ENCODE measurements at places on chromosomes 6 and 20. TPM values are rescaled to one million over a fixed set of nuclear protein-coding genes. Genes with fewer than 3 reads are reported as not detected.

- no peak for DNase-seq
Observed at GRCh38 chr6:82588020-82588419, 224.4 kb downstream of the TPBG start.

DNA sequence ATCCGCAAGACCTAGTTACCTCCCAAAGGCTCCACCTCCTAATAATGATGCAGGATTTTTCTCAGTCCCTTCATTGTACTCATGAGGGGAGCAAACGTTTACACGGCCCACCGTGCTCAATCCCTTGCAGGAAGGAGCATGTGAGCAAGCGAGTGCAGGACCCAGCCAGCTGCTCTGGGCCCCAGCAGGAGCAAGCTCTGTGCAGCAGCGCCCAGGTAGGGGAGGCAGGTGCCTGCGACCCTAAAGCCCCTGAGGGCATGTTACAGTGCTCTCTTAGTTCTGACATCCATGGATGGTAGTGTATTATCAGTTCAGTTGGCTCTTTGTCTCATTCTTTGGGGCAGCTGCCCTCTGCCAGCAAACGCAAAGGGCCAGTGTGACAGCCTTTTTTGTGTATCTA is 143.4 kb downstream of the TBXT start:
- no peak for DNase-seq

DNA sequence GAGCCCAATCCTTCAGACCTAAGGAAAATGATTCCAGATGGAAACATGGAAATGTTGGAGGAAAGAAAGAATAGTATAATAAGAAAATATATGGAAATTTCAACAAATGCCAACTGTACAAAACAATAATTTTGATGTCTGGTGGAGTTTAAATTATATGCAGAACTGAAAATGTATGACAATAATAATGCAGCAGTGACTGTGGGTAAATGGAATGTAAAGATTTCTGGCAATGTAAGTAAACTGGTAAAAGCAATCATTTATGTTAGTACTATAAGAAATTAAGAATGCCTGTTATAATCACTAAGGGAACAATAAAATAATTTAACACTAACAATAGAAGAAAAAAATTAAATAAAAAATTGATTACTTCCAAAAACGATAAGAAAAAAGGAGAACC is 89.0 kb downstream of the EDN1 start:
- no peak for DNase-seq

- no peak for DNase-seq
Observed at GRCh38 chr20:819680-820322, 13.7 kb upstream of the FAM110A start.

GRCh38 chr6:136579800-136580199 is 29.6 kb upstream of the MAP7 start:
- no peak for DNase-seq

- no peak for DNase-seq
Observed at GRCh38 chr6:123854201-123854600, 50.5 kb downstream of the NKAIN2 start.

- no peak for DNase-seq
Observed at GRCh38 chr20:2380601-2381000, at the start of gene TGM6. TGM6 (plus strand) TSS chr20:2380901; CDS start chr20:2380969, 68 bp downstream.

GRCh38 chr20:17854307-17854903 is 114.2 kb downstream of the SNX5 start:
- DNase-seq, result no peak

DNA sequence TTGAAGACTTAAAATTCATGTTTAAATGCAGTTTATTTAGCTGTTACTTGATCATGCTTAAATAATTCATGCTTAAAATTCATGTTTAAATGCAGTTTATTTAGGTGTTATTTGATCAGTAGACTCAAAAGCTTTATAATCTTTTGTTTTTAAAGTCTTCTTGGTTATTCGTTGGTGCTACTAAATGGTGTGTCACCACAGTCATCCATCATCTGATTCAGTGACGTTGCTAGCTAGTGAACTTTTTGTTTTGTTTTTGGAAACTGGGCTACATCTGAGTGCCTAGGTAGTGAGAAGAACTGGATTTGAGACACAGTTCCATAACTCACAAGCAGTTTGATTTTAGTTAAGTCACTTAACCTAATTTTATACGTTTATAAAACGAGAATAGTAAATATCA is 20.9 kb downstream of the SCAF8 start:
- DNase-seq, result no peak

- DNase-seq, result no peak
Observed at GRCh38 chr6:140744659-140745320, 1370.3 kb upstream of the CITED2 start.

- DNase-seq, result no peak
Observed at GRCh38 chr20:48286601-48287000, 501.3 kb upstream of the SULF2 start.

- DNase-seq, result no peak
Observed at GRCh38 chr6:5665173-5665572, 341.6 kb downstream of the NRN1 start.

DNA sequence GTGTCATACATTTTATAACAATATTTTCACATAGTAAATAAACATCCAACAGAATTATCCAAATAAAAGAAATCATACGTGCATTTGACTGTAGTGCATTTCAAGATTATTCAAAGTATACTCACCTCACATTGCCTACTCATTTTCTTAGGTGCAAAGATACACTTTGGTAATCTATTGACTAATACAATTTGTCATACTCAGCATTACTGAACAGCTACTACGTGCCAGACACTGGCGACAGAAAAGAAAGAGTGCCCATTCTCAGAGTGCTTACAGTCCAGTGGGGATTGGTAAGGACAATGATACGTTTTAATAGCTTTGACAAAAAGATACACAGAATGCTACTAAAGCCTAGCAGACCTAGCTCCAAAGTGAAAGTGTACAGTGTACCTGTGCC is 42.0 kb downstream of the FBXL4 start:
- DNase-seq, result no peak

DNA sequence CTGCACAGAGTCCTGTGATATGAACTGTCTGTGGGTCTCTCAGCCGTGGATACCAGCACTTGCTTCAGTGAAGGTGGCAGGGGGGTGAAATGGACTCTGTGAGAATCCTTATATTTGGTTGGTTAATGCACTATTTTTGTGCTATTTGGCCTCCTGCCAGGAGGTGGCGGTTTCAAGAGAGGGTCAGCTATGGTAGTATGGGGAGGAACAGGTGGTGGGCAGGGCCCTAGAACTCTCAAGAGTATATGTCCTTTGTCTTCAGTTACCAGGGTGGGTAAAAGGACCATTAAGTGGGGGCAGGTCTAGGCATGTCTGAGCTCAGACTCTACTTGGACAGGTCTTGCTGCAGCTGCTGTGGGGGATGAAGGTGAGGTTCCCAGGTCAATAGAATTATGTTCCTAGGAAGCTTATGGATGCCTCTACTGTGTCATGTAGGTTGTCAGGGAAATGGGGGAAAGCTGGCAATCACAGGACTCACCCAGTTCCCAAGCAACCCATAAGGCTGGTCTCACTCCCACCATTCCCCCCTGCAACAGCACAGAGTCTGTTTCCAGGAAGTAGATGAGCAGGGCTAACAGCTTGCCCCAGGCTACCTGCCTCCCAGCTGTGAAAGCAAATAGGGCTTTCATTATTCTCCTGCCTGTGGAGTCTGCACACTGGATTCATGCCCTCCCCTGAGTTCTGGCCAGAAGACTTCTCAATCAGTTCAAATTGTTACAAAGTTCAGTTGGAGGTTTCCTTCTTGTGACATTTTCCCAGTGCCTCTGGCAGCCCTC is 56.8 kb upstream of the PHIP start:
- no peak for DNase-seq

DNA sequence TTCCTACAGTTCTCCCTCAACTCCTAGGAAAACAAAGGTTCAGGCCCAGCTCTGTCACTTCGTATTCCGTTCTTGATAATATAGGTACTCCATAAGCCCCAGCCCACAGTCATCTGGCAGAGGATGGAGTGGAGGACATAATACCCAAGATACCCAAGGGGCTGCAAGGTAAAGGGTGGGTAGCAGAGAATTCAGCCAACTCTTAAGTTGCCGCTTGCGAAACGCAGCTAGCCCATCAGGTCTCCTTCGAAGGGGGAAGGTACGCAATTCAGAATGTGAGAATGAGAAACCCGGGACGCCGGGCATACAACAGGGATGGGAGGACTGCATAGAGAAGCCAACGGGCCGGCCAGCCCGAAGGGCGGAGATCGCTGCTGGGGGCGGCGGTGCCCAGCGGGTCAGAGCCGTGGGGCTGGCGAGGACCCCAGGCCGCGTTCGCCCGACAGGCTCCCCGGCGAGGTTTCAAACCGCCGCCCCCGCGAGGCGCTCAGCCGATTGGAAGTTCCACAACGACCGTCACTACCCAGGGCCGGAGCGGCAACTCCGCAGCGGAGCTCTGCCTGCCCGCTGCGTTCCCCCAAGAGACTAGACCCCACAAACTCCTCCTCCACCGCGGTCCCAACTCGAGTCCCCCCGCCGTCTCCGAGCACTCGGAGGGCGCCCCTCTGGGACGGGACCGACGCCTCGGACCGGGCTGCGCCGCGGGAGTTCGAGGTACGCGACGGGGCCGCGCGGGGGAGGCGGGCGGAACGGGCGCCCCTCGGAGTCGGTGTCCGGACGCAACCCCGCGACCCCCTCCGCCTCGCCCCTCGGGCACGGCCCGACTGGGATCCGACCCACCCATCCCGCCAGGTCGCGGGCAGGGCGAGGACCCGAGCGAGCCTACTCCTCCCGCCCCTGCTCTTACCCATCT is 911 bp downstream of the CDK19 start:
- DNase-seq, result peak; percentile 80

GRCh38 chr6:39207416-39208222 is 21.7 kb downstream of the KCNK5 start:
- DNase-seq, result peak; percentile 61

GRCh38 chr6:148704400-148705246 is 42.2 kb upstream of the UST start:
- DNase-seq, result no peak

- DNase-seq, result peak; percentile 60
Observed at GRCh38 chr6:80523531-80523997, 417.1 kb downstream of the BCKDHB start.

- DNase-seq, result no peak
Observed at GRCh38 chr20:17678295-17678694, 3.7 kb downstream of the RRBP1 start.

- DNase-seq, result no peak
Observed at GRCh38 chr6:31870385-31870921, 7.8 kb upstream of the NEU1 start.

Gene FAXC
- 3.3 TPM for polyA plus RNA-seq

Gene OR12D3
- polyA plus RNA-seq, result not detected

Gene GRIK2
- 1.4 TPM for polyA plus RNA-seq

Gene WFDC12
- polyA plus RNA-seq, result not detected

Gene ELOVL5
- polyA plus RNA-seq, result 20.5 TPM

Gene RAET1E
- 3.1 TPM for polyA plus RNA-seq

Gene MAP7
- polyA plus RNA-seq, result 16.0 TPM

Gene KHDC1L
- polyA plus RNA-seq, result not detected

Gene LRRC73
- polyA plus RNA-seq, result 4.6 TPM
